Retinal pigment epithelial cell (primary cell): ENCODE measurements at places on chromosomes 3 and 15.

- no peak for DNase-seq
Observed at GRCh38 chr3:46845397-46845859, 17.8 kb downstream of the MYL3 start.

DNA sequence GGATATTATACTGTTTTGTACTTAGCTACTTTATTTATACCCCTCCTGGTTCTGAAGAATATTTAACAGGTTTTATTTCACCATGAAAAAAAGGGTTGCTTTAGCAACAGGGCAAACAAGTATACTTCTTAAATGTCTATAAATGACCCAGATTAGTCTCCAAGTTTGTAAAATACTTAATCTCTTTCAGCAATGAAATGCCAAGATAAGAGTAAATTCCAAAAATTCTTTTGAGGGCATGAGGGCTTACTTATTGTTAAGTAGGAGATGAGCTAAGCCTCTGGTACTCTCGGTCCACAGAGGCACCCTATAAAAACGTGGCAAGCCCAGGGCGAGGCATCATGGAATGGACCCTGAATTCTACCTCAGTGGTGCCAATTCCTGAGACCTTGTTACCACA lies 264.8 kb upstream of the NSMCE3 start:
- peak; percentile 92 for DNase-seq

GRCh38 chr15:94858449-94858848 lies 627.1 kb downstream of the MCTP2 start:
- DNase-seq: no peak

GRCh38 chr15:62573876-62574275 lies 408.8 kb upstream of the C2CD4B start:
- no peak for DNase-seq

- DNase-seq: no peak
Observed at GRCh38 chr3:187064210-187065115, 74.8 kb downstream of the RPL39L start.

- DNase-seq: no peak
Observed at GRCh38 chr15:58049520-58050227, 15.8 kb downstream of the ALDH1A2 start.

DNA sequence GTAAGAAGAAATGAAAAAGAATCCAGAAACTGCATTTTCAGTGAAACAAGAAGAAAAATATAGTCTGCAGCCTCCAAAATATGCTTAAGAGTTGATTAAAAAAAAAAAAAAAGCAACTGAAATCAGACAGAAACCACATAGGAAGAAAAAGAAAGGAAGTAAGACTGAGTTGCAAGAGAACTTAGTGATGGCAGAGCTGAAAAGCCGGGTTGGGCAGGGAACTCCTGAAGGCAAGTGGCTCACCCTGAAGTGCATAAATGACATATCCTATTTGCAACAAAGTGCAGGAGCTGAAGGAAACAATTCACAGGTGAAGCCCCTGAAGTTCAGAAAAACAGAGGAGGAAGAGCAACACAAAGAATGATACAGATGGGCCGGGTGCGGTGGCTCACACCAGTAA lies 108.8 kb upstream of the SLC25A36 start:
- no peak for DNase-seq

DNA sequence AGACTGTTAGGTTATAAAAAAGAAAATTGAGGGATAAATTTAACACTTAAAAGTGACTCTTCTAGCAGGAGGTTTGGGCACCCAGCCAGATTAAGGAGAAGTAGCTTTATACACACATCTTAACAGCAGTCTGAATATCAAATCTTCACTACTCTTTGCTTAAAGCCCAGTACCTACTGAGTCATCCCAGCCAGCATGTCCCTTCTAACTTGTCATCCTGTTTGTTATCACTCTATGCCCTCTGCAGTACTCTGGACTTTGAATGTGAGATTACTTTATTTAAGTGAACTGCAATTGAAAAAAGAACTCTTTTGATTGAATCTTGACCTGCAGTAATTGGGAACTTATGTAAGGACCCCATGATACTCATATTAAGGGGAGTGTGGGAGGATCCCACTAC lies 77.6 kb downstream of the FHIT start:
- no peak for DNase-seq

DNA sequence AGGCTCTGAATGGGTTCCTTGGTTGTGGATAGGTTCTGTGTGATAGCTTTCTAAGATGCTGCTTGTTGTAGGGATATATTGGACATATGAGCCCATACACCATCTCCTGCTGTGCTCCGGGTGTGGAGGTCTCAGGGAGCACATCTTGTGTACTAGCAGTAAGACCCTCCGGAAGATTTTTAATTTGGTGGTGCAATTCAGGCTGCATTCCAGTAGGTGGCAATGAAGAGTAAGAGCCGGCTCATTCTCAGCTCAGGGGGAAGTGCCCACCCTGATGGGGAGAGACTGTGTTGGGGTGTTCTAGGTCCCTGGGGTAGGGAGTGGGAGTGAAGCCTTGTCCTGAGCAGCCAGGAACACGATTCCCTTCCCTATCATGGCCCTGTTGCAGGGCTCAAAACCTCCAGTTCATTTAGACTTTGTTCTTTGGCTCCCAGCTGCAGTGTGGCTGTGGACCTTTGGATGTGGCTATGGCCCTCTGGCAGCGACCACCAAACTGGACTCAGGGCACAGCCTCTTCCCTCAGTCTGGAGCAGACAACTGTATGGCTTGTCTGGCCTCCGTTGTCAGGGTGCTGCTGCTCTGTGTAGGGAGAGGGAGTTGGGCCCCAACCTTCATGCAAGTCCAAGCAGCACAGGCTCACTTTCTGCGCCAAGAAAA lies 104.7 kb downstream of the UNC13C start:
- no peak for DNase-seq

DNA sequence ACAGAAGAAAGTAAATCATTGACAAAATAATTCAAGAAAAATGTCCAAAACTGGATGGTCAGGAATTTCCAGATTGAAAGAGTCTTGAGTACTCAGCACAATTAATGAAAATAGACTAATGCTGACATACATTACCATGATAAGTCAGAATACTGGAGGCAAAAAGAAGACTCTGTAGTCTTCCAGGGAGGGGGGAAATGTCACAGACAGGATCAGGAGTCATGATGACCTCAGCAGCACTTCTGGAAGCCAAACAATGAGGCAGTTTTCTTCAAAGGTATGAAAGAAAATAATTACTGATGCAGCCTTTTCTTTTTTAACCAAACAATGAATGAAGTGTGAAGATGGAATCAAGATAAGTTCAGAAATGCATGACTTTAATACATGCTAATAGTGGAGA lies 30.1 kb upstream of the SLC22A13 start:
- no peak for DNase-seq

DNA sequence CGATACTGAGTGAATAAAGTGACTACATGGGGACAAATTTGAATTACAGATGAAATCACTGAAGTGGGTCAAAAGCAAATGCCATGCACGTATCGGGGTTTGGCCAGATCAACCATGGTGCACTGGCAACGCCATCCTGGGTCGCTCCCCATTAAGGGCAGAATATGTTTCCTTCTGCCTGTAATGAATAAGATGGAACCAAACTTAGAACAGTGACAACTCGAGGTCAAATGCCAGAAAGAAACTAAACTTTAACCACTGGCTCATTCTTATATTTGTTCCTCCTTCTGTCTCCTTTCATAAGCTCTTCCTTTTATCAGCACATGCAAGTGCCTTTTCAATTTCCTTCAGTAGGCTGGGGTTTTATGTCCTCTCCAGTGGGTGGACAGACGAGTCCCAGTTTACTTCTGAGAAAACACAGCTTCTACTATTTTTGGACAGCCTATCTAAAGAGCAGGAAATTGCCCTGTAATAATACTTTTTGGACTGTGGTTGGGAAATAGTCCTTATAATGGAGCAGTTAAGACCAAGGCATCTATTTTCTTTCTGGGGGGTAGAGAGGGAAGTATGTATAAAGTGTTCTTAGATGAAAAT lies 61.4 kb downstream of the WHAMM start:
- DNase-seq: no peak

- no peak for DNase-seq
Observed at GRCh38 chr3:49930922-49931321, 1.3 kb upstream of the MON1A start.

DNA sequence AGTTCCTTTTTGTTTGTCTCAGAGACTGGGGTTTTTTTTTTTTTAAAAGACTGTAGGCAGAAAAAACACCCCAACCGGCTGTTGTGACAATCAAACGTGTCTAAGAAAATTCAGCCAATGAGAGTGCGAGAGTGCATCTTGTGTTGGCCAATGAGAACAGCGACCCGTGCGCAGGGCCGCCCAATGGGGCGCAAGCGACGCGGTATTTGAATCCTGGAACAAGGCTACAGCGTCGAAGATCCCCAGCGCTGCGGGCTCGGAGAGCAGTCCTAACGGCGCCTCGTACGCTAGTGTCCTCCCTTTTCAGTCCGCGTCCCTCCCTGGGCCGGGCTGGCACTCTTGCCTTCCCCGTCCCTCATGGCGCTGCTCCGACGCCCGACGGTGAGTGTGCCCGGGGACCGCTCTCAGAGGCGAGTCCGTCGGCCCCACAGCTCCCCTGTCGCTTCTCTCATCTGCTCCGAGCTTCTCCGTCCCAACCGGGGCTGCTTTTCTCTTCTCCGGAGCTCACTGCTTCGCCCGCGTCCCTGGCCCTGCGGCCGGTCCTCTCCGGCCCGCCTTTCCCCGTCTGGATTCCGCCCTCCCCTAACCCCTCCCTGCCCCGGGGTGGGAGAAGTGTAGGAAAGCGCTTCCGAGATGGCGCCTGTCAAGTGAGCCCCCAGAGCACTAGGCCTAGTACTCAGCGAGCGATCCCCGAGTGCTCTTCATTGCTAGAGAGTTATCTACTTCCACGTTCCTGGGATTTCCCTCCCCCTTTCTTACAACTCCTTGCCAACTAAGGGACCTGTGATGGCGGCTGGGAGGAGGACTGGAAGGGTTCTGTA lies at the start of gene CCNB2:
TSS of gene CCNB2 (plus strand) at position 235 of the 821 bp plus-strand sequence. CDS start at position 358, 123 bp downstream.
- peak; percentile 83 for DNase-seq

- no peak for DNase-seq
Observed at GRCh38 chr3:159788291-159788690, 200.3 kb upstream of the IL12A start.

DNA sequence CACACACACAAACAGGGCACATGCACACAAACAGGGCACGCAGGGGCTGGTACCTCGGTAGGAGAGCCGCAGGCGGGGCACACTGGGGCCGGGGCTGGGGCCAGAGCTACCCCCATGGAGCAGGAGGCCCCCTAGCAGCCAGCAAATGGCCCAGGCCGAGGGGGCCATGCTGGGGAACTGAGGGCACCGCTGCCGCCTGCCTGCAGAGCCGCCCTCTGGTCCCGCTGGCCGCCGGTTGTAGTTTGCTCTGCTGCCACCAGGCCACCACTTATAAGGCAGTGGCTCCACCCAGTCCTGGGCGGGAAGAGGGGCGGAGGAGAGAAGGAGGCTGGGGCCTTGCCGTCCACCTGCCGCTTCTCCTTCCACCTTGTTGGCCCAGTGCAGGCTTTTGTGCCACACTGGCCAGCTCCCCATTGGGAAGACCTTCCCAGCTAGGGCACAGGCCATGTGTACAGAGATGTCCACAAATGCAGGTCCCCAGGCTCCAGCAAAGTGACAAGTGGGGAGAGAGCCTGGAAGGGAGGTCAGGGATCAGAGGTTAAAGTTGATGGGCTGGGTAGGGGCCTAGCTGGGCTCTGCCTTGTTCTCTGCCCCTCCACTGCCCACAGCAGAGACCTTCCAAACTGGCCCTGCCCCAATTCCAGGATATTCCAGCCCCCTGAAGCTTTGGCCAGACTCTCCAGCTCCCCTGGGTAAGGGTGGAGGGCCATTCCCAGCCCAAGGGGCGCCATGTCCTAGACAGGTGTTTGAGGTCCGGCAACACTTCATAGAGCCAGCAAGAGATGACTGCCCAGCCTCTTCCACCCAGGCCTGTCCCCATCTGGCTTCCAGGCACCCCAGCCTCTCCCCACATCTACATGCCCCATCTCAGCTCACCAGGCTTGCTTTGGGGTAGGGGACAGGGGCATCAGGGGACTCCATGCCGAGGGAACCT lies at the start of gene SEMA3G:
TSS of gene SEMA3G (minus strand) at position 244 of the 934 bp plus-strand sequence. CDS start at position 168, 76 bp downstream.
- DNase-seq: no peak

- no peak for DNase-seq
Observed at GRCh38 chr15:80776420-80777045, 2.6 kb upstream of the CEMIP start.

GRCh38 chr3:24377218-24377993 lies 117.2 kb downstream of the THRB start:
- DNase-seq: no peak

DNA sequence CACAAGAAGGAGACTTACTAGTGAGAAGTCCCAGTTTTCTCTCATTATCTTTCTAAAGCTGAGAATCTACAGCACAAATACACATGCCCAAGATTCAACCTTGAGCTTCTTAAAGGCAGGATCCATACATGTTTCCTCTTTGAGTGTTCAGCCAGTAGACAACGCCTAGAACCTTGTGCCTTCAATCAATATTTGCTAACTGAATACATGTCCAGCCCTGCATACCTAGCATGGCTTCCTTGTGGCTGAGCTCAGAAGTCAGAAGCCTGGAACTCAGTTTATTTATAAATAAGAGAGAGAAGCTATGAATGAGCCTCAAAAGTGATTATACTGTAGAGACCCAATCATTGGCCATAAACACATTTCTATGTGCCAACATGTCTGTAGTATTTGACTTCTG lies 43.5 kb downstream of the ACP3 start:
- no peak for DNase-seq

DNA sequence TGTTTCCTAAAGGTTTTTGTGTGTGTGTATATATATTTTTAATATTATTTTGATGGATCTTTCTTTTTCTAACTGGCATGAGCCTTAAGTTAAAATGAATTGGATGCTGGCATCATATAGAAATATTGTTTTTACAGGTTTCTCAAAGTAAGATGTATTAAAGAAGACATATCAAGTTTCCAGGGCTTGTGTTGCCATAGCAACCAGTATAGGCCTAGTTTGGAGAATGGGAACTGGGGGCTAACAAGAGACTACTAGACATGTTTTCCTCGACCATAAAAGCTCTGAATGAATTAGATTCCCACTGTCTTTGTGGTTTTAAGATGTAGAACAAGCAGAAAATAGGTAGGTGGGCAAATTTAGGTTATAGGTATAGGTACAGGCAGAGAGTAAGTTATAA lies 771.4 kb downstream of the TUSC7 start:
- DNase-seq: no peak

DNA sequence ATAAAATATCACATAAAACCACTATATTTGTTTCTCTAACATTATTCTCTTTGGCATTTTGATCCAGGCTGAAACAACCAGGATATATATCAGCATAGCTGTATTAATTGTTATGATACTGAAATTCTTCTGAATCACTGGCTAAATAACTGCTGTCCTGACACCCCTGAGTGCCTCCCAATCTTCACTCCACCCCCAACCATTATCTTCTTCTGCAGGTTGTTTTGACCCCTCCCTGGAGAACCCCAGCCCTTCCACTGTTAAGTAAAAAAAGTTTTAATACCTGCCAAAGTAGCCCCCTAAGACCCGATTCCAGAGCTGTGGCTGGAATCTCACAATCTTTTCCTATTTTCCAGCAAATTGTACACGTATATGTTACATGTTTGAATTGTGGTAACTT lies 124.1 kb downstream of the DNAH12 start:
- DNase-seq: no peak

GRCh38 chr15:56792211-56792610 lies 58.9 kb upstream of the ZNF280D start:
- peak; percentile 44 for DNase-seq
